ENCODE measurements at places on chromosomes 1 and 21.

GRCh38 chr21:41673071-41673470 is 93.8 kb downstream of the RIPK4 start:
- DNase-seq = no peak

DNA sequence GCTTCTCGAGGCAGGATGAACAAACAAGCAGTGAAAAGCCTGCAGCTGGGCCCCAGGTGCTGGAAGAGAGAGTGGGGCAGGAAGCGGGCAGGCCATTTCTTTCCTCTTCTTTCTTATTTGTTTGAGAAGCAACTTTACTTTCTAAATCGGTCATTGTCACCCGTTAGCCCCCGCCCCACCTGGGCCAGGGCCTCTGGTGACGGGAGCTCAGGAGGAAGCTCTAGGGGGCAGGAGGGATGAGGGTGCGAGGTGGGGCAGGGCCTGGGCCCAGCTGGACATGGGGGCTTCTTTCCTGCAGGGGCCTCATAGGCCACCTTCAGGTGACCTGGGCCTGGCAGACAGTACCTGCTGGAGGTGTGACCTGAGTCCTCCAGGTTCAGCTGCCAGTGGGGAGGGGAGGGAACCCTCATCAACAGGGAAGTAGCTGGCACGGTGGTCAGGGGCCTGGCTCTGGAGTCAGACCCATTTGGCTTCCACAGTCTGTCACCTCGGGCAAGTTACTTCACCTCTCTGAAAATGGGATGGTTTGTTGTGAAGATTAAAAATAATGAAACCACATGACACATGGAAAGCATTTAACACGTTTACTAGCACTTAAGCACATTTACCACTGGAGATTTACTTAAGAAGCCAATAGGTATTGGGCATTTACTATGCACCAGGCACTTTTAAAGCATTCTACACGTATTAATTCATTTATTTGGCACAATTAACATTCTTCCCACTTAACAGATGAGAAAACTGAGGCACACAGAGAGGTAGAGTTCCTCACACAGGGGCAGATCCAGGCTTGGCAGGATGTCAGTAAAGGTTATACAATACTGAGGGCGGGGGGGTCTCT is 54.1 kb upstream of the ID3 start:
- DNase-seq = no peak

- DNase-seq = no peak
Measured at GRCh38 chr1:234745276-234745675, 135.3 kb upstream of the IRF2BP2 start.

- DNase-seq = no peak
Measured at GRCh38 chr1:158583962-158584361, 4.3 kb upstream of the OR10X1 start.

DNA sequence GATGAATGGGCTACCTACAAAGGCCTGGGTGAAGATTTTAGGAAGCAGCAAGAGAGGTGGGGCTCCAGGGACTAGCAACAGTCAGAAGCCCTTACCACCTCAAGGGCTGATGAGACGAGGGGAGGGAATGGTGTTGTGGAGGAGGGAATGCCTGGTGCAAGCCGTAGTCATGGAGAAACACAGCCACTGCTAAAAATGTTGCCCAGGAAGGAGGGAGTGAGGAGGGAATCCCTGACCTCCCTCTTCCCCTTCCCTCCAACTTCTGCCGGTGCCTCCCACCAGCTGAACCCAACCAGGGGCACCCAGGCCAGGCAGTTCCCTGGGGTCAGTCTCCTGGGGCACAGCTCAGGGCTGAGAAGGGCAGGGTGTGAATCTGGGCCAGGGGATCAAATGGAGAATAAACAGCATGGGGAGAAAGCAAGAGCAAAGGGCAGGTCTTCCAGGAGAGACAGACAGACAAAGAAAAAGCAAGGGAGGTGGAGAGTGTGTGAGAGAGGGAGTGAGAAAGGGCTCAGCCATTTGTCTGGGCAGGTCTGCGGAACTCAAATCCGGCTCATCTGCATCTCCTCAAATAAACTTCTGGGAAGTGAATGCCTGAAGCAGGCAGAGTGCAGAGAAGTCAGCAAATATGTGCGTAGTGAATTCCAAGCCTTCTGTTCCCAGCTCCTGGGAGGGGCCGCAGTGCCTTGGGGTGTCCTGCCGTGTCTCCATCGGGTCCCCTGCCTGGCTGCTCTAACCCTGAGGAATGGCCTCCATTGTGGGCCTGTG is 27.1 kb upstream of the POU3F1 start:
- no peak for DNase-seq

DNA sequence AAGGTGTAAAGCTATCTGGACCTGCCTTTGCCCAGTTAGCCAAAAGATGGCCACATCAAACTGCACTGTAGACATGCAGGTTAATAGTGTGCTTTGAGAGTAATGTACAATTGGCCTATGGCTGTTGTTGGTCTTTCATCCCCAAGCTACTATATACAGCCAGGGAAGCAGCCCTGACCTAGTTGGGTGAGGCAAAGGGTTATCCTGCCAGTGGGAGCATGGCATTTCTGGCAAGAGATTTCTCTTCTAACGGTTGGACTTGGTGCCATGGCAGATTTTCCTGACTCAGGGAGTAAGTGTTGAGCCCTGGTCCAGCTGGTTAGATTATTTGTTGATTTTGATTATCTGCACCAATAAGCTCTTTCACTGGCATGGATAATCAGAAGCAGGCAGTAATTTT is 119.8 kb downstream of the SDCCAG8 start:
- no peak for DNase-seq

GRCh38 chr1:178127482-178128191 is 33.7 kb downstream of the RASAL2 start:
- no peak for DNase-seq

GRCh38 chr21:26813426-26813998 is 31.7 kb downstream of the ADAMTS1 start:
- DNase-seq = no peak

DNA sequence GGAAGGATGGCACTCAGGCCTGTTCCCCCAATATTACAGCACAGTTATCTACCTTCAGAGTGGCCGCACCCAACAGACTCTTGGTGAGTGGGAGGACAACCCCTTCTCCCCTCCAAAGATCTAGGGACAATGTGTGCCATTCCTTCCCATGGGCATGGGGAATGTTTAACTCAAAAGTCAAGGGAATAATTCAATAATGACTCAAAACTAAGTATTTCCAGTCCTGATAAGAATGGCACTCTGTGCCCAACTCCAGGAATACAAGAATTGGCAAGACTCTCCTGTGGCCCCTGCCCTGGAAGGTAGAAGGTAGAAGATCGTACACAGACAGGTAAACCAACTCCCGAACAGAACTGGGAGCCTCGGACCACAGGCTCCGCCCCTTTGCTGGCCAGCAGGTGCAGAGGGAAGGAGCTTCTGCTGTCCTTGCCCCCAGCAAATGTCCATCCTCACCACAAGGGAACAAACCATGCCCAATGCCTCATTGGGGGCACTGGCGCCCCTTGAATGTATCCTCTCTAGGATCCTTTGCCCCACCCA is 514.0 kb downstream of the NPHP4 start:
- DNase-seq = no peak

- no peak for DNase-seq
Measured at GRCh38 chr1:224199679-224200078, 16.6 kb downstream of the DEGS1 start.

DNA sequence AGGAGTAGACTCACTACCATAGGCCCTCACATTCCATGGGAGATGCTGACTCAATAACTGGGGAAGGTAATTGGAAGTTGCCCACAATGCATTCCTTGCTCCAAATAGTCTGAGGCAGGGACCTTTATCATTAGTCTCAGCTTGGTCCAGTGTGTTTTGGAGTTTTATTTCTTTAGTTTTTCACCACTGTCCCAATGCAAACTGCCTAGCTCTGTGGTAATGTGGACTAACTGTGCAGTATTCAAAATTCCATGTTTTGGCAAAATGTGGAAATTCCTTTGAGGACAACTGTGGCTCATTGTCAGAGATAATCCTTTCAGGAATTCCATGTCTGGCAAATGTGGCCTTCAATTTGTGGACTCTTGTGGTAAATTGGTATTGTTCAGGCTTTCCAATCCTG is 78.1 kb upstream of the PAPPA2 start:
- DNase-seq = no peak

DNA sequence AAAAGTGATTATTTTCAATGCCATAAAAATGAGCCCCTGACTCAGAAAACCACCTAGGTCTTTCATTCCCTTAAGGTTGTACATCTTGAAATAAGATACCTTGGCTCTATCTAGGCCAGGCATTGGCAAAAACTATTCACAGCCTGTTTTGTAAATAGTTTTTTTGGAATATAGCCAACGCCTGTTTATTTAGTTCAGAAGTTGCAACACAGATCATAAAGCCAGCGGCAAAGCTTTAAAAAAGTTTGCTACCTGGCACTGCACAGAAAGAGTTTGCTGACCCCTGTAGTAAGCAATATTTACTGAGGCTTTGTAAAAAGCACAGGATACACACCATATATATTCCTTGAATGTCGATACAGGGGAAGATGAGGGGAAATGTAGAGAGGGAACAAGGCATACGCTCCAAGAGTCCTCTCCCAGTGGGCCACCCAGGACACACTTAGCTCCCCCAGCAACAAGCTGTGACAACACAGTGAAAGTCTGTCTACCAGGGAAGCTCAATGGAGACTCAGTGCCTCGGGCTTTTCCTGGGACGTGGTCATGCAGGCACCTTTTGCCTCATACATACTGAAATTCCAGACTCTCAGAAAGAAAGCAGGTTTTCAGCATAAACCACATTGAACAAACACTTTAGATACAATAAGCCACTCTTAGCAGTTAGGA is 20.5 kb downstream of the TARBP1 start:
- no peak for DNase-seq

DNA sequence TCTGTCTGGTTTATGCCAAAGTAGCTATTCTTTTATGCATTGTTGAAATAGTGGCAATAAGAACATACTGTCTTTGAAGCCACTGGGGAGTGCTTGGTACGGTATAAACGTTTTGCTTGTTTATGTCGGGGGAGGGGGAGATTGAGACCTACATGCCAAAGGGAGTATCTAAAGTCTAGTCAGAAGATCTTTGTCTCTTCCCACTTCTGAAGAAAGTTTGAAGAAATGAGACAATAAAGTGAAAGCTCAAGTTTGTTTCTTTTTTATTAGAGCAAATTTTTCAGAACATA is 6.8 kb downstream of the AKIRIN1 start:
- no peak for DNase-seq

GRCh38 chr1:151918819-151919610 is 9.7 kb upstream of the THEM4 start:
- DNase-seq = no peak

DNA sequence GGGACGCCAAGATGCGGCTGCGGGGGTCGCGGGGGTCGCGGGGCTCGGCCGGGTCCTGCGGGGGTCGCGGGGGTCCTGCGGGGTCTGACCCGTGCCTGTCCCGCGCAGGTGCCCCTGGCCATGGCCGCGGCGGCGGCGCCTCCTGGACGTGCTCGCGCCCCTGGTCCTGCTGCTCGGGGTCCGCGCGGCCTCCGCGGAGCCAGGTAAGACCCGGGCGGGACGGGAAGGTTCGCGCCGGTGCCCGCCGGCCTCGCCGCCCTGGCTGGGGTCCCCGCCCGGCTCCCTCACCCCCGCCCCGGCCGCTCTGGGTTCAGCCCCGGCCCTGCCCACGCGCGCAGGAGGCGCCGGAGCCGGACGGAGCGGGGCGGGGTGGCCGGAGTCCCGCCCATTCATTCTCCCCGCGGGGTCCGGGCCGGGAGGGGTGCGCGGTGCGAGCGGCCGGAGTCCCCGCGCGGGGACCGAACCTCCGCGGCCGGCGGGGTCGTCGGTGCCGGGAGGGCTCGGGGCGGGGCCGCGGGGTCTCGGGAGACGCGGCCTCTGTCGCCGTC is 380 bp downstream of the COL18A1 start:
- no peak for DNase-seq

- DNase-seq = no peak
Measured at GRCh38 chr1:205704903-205705302, 24.6 kb upstream of the SLC45A3 start.

GRCh38 chr1:167904652-167905130 is 9.2 kb downstream of the ADCY10 start:
- DNase-seq = no peak

Data from activated CD4-positive, alpha-beta T cell treated with anti-CD3 and anti-CD28 coated beads for 4 hours (primary cell).